Nucleus accumbens (tissue), 56 donors: ENCODE measurements at places on chromosomes 11 and 22.

DNA sequence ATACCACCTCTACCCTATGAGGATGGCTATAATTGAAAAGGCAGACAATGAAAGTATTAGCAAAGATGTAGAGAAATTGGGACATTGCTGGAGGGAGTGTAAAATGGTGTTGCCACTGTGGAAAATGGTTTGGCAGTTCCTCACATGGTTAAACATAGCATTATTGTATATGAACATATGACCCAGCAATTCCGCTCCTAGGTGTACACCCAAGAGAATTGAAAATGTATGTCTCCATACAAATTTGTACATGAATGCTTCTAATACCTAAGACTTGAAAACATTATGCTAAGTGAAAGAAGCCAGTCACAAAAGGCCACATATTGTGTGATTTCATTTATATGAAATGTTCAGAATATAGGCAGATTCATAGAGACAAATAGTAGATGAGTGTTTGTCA, 10.0 kb downstream of the SLCO2B1 start:
- no peak for DNase-seq

DNA sequence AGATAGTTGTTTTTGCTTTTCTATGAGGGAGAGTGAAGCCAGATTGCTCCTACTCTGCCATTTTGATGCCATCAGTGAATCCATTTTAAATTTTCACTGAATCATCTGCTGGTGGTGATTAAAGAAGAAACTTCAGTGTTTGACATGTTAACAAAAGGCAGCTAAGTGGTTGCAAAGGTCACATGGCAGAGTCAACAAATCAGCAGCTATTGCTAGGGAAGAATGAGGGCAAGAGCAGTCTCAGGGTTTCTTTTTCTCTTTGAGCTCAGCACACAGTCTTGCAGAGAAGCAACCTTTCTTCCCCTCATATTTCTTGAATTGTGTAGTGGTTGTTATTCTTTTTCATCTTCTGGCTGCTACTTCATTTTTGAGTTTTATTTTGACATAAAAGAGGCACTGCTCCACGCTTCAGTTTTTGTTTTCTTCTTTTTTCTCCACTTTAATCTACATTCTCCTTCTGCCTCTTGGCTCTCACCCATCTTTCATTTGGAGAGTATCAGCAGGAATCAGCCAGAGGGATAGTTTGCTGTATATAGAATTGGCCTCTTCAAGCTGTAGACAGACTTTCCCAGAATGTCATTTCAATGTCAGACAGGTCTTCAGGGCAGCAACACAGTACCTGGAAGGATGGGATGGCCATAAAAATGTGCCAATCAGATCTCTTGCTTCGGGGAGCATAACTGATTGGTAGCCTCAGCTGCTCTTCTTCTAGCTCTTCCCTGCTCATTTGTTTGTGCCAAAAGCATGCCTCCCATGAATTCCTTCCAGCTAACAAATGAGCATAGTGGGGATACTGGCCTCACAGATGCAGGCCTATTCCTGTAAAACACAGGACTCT, 153.9 kb downstream of the TRPC6 start:
- no peak for DNase-seq

- DNase-seq, result no peak
Measured at GRCh38 chr11:122045181-122045586, 70.8 kb downstream of the BLID start.

DNA sequence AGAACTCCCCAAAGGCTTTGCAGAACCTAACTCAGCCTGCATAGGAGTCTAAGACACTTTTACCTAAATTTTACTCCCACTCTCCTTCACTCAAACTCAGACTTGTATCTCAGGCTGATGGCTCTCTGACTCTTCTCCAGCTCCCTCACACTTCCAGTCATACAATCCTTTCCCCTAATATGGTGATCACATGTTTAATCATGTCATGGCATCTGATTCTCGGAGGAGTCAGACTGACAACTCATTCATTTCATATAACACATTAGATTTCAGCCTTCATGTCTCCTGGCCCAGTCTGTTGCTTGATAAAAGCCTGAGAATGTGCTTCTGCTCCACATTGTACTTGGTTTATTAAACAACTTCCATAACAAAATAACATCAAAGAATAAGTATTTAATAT, 1503.9 kb upstream of the TENM4 start:
- DNase-seq, result no peak

DNA sequence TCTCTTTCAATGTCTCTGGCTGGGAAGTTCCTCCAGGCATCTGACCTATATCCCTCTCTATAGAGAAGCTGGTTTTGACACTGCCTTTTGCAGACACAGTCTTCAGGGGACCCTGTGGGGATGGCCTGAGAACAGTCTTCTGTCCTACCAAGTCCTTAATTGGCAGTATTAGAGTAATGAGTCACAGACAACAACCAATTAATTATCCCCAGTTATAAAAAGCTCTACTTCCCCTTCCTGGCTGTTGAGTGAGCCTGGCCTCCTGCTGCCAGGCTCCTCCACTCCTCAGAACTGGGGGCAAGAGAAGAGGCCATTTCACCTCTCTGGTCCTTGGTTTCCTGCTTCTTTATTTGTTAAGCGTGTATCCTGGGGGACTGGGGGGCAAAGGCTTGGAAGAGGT, 41.2 kb upstream of the KLHL35 start:
- DNase-seq, result no peak
